ENCODE measurements at places on chromosomes 16 and 17.

DNA sequence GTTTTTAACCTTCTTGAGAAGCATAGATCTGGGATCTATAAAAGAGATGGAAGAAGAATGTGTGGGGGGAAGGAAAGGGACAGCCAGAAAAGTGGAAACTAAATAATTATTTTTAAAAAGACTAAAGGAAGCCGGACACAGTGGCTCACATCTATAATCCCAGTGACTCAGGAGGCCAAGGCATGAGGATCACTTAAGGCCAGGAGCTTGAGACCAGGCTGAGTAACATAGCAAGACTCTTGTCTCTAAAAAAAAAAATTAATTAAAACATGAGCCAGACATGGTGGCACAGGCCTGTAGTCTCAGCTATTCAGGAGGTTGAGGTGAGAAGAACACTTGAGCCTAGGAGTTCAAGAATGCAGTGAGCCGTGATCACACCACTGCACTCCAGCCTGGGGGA is 335.1 kb downstream of the GRIN2A start:
- DNase-seq: no peak

DNA sequence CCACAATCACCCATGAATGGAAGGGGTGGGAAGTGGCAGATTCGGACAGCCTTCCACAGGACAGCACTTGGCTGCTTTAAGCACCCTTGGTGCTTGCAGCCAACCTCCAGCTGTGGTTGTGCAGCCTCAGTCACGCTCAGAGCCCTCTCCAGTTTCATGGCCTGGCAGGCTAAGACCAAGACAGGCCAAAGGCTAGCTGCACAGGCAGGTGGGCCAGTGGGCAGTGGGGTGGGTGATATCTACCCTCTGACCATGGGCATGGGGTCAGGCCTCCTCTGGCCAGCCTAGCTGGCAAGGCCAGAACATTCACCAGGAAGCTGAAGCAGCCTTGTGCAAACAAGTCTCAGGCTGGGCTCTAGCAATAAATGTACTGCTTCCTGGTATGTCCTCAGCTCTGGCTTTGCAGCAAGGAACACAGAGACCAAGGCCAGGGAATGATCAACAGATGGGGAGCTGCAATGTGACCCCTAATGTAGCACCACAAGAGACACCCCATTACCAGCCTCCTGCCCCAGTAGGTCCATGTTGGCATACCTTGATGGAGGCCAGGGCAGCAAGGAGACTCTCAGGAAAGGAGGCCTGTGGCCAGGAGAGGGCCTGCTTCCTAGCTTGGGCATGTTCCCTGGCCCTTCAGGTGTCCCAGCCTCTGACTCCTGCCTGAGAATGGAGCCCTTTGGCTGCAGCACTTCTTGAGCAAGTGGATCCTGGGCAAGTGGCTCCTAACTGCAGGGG is 20.9 kb downstream of the HSD11B2 start:
- DNase-seq: no peak

DNA sequence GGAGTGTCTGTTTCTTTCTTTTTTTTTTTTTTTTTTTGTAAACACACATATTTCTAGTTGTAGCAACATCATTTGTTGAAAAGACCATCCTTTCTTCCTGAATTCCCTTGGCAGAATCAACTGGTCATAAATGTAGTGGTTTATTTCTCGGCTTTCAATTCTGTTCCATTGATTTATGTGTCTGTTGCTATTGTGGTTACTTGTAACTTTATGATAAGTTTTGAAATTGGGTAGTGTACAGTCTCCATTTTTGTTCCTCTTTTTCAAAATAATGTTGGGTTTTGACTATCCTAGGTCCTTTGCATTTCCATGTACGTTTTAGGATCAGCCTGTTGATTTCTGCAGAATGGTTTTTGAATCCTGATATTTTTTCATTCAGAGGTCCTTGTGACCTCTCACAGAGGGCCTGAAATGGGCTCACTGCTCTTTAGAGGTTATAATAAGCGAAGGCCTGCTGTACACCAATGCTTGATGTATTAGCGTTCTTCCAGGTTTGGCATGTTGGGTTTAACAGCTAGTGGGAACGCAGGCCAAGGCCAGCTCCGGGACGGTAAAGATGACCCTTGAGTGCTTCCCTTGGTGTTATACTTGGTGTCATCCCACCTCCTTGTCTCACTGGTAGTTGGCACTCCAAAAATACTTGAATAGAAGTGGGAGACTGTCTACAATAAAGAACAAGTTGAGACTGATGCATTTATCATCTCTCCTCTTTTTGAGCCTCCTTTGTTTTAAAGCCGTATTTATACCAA is 43.8 kb downstream of the ZNRF1 start:
- no peak for DNase-seq

DNA sequence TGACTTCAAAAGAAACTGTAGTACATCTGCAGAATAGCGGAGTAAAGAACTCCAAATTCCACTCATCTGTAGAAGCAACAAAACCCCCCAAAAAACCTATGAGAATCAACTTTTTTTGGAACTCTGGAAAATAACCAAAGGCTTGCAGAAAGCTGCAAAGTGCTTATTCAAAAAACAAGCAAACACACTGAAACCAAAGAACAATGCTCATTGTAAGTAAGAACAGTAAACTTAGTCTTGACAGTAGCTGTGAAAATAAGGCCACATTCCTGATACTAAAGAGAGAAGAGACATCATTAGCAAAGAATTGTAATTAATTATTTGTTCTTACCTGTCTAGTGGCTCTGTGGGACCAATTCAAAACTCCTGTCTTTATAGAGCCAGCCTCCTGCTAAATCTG is 534.3 kb upstream of the C16orf82 start:
- DNase-seq: no peak

DNA sequence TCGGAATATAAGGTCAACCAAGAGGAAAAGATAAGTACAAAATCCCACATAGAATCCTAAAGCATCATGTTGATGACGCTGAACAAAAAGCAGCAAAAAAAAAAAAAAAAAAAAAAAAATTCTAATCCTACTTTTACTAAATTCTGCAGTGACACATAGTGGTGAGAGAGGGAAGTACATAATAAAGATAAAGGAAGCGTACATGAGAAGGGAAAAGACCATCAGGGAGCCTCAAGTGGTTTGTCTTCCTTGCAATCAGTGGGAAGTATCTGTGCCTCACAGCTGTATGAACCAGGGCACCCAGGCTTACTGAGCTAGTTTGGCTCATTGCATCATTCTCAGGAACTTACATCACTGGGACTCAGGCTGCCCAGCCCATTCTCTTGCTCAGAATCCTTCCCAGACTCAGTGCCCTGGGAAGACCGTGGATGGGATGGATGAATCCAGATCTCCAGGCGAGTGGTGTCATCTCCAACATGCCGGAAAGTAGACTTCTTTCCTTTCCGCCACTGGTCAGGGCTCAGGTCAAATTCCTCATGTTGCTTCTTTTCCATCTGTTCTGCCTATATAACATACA is 21.2 kb downstream of the SMG6 start:
- DNase-seq: no peak

DNA sequence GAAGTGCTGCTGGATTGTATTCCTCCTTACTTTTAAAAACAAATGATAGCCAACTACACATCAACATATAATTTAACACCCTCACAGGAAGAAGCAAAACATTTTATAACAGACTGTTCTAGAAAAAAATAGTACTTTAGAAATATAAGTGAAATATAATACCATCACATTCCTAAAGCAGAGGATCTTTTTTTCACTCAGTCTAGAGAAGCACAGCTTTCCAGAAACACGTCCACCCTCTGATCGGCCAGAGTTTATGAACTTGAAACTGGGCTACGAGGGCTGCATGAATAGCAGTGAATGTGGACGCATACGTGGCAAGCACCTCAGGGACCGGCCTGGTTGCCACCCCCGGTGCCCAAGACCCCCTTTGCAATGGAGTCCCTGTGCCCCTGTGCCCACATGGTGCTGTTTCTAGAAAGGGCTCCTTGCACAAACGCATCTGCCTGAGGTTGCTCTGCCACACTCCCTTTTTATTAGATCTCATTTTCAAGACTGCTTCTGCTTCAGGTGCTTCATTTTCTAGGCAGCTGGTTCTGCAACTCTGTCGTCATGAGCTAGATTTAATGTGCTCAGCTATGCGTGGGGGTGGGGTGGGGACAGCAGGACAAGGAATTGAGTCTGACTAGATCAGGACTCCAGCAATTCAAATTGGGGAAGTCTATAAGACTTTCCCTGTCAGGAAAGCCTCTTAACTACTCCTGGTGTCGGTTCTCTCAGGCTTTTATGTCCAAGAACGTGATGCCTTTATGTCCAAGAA is 29.1 kb upstream of the ERN1 start:
- DNase-seq: no peak

GRCh38 chr16:89737341-89738071 is 16.2 kb downstream of the ZNF276 start:
- no peak for DNase-seq

GRCh38 chr16:12257926-12258561 is 281.5 kb downstream of the SNX29 start:
- no peak for DNase-seq

- no peak for DNase-seq
These were observed 71.8 kb upstream of the DOC2B start for GRCh38 chr17:253091-253846.

- DNase-seq: no peak
These were observed 41.9 kb upstream of the TMEM132E start for GRCh38 chr17:34537445-34537844.

DNA sequence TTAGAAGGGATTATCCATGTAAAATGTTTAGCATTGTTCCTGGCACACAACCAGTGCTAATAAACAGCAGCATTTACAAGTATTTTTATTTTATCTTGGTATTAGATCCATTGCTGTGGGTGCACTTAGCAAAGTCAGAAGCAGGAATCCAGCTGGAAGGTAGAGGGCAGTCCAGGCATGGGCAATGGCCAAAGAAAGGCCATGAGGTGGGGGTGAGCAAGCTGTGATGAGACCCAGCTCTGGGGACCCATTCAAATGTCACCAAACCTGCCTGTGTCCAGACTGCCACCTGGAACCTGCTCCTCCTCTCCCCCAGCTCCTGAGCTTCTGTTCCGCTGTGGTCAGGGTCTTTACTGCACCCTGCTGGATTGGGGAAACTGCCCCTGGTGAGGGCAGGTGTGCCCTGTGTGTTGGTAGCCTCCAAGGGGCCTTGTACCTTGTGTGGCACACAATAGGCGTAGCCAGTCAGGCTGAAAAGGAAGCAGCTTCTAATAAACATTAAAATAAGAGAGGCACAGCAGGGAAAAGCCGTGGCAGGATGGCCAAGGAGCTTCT is 118.0 kb upstream of the CRHR1 start:
- DNase-seq: no peak

- DNase-seq: no peak
These were observed 14.0 kb downstream of the CRISPLD2 start for GRCh38 chr16:84833542-84834402.

GRCh38 chr17:73128496-73128895 is 36.0 kb upstream of the SLC39A11 start:
- no peak for DNase-seq

DNA sequence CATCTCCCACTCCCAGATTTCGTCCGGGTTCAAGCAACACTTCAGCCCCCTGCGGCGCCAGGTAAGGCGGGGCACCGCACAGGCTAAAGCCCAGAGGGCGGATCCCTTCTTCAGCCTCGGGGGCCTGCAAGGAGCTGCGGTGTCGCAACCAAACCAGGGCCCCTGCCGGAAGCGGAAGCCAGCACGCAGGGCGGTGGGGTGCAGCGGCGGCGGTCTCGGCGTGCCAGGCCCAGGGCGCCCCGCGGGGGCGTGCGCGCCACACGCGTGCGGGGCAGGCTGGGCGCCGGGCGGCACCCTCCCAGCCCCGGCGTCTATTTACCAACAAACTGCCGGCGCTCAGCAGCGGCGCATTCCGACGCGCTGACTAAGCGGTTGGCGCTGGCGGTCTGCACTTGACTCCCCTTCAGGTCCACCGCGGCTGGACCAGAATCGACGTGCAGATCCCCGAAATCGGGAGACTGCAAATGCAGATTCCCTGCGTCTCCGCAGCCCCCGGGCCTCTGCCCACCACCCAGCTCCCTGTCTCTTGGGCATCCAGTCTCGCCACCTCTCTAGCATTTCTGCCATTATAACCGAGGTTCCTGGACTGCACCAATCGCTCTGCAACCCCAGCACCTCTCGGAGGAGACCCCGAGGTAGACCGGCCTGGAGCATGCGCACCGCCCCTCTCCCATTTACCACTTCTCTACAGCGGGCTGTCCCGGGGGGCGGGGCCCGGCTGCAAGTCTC is 421 bp upstream of the DLX4 start:
- DNase-seq: peak; percentile 82

DNA sequence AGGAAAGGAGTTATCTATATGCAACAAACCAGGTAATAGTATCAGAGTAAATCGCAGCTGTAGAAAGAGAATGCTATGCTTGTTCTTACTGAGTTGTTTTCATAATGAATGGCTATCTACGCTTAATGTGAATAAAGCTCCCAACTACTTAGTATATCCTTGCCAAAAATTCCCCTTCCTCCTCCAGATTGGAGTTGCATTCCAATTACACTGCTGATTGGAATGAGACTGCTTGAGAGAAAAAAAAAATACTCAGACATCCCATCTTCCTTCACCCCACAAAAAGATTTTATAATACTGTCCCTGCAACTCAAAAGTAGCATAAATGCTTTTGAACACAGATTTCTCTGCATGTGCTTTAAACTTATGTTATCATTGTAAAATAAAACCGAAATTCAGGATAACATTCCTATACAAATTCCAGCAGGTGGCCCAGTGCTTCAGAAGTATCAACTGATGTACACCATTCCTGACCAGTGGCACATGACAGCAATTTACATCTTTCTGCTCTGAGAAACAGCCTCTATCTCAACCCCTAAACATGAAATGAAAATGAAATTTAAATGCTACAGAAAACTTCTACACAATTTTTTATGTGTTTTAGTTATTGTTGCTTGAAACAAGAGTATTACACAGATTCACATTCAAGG is 47.0 kb downstream of the SMURF2 start:
- no peak for DNase-seq

- no peak for DNase-seq
These were observed 38.6 kb upstream of the RBFOX1 start for GRCh38 chr16:7294020-7294419.

DNA sequence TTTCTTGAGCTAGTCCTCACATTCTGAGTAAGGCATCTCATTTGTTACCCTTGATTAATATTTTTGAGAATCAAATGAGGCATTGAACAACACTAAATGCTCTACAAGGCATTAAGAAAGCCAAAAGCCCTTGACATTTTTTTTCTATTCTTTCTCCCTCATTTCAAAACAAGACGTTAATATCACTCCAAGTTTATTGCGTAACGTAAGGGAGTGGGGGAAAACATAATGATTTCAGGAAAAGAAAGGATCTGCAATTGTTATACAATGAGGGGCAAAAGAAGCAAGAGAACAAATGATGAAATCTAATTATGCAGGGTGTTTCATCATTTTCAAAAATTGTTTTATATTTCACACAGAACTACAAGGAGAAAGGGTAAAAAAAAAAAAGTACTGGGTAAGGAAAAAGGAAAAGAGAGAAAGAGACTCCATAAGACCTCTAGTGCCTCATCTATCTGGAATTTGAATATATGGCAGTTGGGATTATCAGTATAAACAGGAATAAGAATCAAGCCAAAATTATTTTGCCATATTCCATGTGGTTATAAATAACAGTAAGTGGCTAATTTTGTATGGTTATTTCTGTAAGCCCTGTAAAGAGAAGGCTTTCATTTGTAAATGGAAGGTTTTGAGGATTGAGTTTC is 163.0 kb downstream of the ABCA8 start:
- no peak for DNase-seq

- DNase-seq: no peak
These were observed 25.0 kb downstream of the CRISPLD2 start for GRCh38 chr16:84844559-84845495.
